ENCODE measurements at places on chromosomes 4 and X.
A peak's percentile ranks its signal among the peaks of the same experiment; 100 is the strongest.

DNA sequence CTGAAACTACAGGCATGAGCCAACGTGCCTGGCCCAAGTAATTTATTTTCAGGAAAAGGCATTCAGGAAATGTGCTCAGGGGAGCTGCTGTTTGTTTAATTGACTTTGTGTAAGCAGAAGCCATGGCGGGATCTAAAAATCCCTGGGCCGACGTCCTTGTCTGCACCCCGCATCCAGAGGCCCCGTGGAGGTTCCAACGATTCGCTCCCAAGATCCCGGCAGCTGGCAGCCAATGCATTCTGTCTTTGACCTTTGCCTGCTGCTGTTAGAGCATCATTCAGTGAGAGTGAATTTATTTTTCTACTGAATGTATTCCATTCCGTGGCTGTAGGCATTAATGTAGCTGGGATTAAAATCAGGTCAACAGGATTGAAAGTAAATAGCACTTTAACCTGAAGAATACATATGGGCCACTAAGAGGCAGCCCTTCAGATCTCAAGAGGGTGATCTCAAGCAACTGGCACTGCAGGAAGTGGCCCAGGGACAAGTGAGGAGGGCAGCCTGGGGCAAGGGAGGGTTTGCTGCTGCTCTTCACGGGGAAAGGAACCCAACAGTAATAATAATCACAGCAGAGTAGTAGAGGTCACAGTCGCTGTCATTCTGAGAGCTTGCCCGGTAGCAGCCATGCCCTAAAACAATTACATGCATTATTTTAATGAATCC lies 75.2 kb downstream of the PSAPL1 start:
- no peak for DNase-seq

GRCh38 chrX:47232197-47232802 lies 509 bp upstream of the USP11 start:
- DNase-seq: no peak

DNA sequence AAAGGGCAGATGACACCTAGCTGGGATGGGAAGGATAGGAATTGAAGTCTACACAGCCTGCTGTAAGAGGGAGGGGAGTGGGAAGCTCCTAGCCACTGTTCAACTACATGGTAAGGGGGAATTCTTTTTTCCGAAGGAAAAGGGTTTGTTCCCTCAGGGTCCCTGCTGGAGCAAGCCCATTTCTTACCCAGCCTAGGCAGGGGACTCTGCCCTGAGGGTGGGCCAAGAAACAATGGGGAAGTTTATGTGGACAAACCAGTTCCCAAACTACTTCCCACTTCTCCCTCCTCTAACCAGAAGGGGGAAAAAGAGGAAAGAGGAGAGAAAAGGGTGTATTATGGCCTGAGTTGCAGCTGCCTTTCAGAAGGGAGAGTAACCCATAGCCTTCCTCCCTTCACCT lies 13.5 kb upstream of the VSIG4 start:
- peak; percentile 7 for DNase-seq

GRCh38 chrX:117653396-117653795 lies 463.2 kb downstream of the KLHL13 start:
- no peak for DNase-seq

- no peak for DNase-seq
These were observed 39.7 kb downstream of the HMGB2 start for GRCh38 chr4:173294444-173294843.

GRCh38 chrX:132877954-132878536 lies 80.4 kb downstream of the HS6ST2 start:
- DNase-seq: no peak

DNA sequence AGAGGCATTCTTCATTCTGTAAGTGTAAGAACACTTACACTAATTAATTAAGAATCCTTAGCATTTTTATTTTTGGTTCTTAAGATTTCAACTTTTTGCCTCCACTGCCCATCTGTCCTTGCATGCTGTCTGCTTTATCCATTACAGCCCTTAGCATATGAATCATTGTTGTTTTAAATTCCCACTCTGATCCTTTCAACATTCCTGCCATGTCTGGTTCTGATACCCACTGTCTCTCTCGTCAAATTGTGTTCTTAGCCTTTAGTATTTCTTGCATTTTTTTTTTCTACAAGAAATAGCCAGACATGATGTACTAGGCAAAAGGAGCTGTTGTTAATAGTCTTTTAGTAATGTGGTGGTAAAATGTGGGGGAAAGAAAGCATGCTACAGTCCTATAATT lies 1360.0 kb downstream of the TECRL start:
- no peak for DNase-seq

DNA sequence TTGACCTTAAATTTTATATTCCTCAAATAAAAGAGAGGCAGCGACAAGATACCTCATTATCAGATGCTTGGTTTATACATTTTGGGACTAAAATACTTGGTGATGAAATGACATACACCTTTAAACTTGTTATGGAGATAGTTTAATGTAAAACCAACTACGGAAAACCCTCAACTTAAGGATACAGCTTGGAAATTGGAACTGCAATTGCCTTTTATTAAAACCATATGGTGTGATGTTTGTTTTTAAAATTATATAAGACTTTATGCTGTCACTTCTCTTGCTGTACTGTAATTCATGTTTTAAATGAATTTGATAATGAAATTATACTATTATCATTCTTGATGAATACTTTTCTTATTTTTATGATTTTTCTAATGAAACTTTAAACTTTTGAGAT lies 25.9 kb downstream of the METTL14 start:
- DNase-seq: no peak

DNA sequence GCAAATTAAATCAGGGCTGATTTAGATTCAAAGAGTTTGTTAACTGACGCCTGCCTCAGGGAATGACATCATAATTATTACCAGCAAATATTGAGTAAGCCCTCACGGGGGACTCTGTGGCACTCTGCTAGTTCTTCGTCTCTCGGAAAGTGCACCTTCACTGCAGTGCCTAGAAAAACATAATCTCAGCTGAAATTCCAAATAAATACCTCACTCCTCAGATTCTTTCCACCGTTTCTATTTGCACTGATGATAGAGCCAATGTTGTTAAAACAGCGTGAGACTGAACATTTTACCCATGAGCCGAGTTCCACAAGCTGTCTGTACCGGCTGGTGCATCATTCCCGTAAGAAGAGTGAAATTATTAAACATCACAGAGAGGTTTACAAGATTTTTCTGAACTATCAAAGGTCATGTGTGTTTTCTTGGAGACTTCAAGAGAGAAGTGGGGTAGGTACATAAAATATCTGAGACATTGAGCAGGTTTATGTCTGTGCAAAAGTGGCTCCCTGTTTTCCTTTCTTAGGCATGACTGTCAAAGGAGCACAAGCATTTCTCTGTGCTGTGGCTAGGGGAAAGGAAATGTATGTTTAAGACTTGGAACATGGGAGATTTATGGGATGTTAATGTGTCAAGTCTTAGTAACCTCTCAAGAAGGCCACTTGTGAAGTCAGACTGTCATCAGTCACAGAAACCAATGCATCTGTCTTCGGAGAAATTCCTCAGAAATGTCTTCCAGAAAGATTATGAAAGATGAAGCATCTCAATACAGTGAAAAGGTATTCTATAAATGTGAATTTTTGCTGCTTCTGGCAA lies 119.6 kb downstream of the CBLL2 start:
- DNase-seq: no peak

DNA sequence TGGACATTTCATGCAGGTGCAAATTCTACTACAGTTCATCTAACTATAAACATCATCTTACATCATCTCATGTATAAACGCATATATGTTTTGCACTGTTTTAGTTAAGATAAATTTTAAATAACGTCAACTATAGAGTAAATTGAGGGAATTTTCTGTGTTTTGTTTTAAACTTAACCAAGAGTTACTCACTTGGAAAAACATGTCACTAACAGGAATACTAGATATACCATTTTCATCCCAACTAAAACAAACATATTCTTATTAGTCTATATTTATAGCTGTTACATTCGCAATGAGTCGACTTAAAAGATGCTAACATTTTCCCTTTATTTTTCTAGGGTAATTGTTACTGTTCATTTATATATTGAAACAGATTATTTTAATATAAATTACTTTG lies 159.6 kb downstream of the PDGFC start:
- DNase-seq: no peak

Data from iPS-NIHi11 (cell line).